Dermis microvascular lymphatic vessel endothelial cell (primary cell): ENCODE measurements at places on chromosomes 3 and 15. TPM values are rescaled to one million over a fixed set of nuclear protein-coding genes. Genes with fewer than 3 reads are reported as not detected.

GOLGA6D gene
- not detected in 2 replicates for total RNA-seq

MME gene
- total RNA-seq, result 1.3 and 2.3 TPM in 2 replicates

KNG1 gene
- total RNA-seq, result not detected in 2 replicates

ISLR2 gene
- total RNA-seq, result under 0.01 and 0.25 TPM in 2 replicates

RASGRP1 gene
- 0.13 and 0.26 TPM in 2 replicates for total RNA-seq

FILIP1L gene
- total RNA-seq, result 19.0 and 20.7 TPM in 2 replicates

GALNT15 gene
- 29.1 and 98.9 TPM in 2 replicates for total RNA-seq

RLBP1 gene
- total RNA-seq, result not detected in 2 replicates
